Heart left ventricle (tissue), 16 donors: ENCODE measurements at places on chromosomes 4 and X. TPM values are rescaled to one million over a fixed set of nuclear protein-coding genes. Genes with fewer than 3 reads are reported as not detected.
A peak's percentile ranks its signal among the peaks of the same experiment; 100 is the strongest.

MAP7D2 gene
- 0.11 TPM for polyA plus RNA-seq

DNA sequence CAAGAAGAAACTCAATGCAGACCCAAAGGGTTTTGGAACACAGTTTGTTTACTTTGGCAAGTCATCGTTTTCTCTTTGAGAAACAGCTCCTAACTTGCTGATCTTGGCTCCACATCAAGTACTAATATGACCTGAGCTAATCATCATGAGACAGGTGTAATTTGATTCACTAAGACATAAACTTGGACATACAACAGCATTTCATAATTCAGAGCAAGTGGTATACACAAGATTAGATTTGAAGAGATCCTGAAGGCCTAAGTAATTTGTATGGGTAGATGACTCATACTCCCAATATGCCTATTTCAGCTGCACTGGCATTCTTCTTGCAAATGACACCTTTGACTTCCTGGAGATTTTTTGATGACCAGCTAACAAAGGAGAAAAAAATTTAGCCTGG lies 1521.7 kb downstream of the RPA4 start:
- no peak for DNase-seq

TEC gene
- 2.1 TPM for polyA plus RNA-seq

DNA sequence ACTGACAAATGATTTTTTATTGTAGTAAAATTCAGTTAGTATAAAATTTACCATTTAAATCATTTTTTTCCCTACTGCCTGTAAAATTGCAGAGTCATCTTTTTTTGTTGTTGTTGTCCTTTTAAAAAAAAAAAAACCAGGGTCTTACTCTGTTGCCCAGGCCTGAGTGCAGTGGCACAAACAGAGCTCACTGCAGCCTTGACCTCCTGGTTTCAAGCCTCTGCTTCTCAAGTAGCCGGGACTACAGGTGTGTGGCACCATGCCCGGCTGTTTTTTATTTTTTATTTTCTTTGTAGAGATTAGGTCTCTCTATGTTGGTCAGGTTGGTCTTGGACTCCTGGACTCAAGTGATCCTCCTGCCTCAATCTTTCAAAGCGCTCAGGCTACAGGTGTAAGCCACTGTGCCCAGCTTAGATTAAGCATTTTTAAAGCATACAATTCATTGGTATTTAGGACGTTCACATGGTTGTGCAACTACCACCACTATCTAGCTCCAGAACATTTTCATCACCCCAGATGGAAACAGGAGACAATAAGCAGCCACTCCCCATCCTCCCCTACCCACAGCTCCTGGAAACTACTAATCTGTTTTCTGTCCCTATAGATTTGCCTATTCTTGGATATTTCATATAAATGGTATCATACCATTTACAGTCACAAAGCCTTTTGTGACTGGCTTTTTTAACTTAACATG lies 59.7 kb upstream of the PGRMC2 start:
- no peak for DNase-seq

GRCh38 chr4:70062000-70062399 lies 11.8 kb downstream of the HTN1 start:
- DNase-seq, result no peak

DNA sequence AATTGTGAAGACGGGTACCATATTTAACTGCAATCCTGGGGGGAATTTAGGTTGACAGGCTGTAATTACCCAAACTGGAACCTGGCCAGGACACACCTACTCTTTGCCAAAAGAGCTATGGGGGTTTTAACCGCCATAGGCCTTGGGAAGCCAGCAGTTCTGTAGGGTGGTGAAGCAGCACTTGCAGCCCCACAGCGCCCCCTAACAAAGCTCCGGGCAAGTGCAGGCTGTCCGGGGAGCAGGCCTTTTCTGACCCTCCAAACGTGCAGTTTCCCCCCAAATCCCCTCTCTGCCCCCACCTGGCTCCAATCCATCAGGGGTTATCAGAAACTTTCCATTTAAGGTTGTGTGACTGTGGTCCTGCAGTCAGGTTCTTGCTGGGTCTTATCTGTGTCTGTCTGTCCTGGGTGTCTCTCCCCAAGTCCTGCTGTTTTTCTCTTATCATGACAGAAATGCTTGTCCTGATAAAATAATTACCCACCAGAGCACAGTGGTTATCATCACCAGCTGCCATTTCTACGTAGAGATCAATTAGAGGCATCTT lies 350.9 kb downstream of the MID1IP1 start:
- no peak for DNase-seq

DNA sequence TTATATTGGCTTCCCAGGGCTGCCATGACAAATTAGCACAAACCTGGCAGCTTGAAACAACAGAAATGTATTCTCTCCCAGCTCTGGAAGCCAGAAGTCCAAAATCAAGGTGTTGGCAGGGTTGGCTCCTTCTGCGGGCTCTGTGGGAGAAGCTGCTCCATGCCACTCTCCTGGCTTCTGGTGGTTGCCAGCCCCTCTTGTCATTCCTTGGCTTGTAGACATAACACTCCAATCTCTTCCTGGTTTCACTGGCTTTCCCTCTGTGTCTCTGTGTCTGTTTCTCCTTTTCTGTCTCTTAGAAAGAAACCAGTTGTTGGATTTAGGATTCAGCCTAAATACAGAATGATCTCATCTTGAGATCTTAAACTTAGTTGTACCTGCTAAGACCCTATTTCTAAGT lies 85.5 kb downstream of the USP46 start:
- peak; percentile 36 for DNase-seq

KLHL5 gene
- 10.7 TPM for polyA plus RNA-seq

GRCh38 chr4:16267639-16268038 lies 41.4 kb upstream of the TAPT1 start:
- DNase-seq, result no peak

DNA sequence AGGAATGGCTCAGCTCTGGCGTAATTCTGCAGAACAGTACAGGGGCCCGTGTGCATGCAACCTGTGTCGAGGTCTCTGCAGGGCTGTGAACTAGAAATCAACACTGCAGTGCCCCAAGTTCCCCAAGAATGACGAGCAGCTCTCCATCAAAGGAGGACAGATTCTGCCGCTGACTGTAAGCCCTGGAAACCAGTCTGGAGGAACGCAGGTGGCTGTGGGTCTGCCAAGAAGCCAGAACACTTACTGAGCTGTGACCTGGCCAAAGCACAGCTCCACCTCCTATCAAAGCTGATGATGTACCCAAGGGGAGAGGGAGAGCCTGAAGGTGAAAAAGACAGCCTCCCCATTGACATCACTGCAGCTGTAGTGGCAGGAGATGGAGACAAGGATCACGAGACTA lies 80.3 kb upstream of the STS start:
- DNase-seq, result no peak

TLR2 gene
- polyA plus RNA-seq, result 3.2 TPM

DNA sequence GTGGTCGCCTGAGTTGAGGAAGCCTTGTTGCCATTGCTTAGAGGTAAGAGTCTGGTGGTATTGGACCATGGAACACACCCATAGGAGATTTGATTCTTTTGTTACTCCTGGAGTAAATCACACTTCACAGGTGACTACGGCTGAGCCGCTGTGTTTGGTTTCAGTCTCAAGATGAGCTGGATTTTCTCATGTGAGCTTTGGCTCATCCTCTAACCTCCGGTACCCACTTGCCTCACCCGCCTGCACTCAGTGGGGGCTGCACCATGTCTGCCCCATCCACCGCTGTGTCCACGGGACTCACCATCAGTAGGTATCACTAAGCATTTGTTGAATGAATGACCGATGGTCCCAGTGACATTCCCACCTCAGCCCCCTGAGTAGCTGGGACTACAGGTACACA lies 52.7 kb downstream of the HTT-AS start:
- no peak for DNase-seq
